ENCODE measurements at places on chromosomes 5 and 9.
A peak's percentile ranks its signal among the peaks of the same experiment; 100 is the strongest.

GRCh38 chr9:129964901-129965734, 77.9 kb downstream of the FNBP1 start:
- DNase-seq, result no peak

- DNase-seq, result no peak
Measured at GRCh38 chr9:135251996-135252760, 164.7 kb downstream of the OLFM1 start.

DNA sequence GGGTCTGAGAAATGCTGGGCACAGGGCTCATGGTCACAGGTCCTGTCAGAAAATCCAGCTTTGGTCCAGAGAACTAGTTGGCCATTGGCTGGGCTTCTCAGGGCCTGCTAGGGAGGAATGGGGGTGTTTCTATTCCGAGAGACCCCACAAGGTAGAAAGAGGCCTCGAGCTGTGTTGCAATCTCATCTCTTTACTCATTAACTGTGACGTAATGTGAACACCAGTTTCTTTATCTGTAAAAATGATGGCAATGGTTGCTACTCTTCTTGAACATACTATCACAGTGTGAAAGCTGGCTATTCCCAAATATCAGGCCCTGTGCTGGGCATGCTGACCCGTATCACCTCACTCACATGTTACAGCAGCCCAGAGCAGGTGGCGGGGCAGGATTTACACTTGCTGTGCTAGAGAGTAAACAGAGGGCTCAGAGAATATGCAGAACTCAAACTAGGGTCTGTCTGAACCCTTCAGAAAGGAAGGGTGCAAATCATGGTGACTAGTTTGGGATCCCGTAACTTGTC, 35.7 kb upstream of the SLC25A51 start:
- DNase-seq, result no peak

DNA sequence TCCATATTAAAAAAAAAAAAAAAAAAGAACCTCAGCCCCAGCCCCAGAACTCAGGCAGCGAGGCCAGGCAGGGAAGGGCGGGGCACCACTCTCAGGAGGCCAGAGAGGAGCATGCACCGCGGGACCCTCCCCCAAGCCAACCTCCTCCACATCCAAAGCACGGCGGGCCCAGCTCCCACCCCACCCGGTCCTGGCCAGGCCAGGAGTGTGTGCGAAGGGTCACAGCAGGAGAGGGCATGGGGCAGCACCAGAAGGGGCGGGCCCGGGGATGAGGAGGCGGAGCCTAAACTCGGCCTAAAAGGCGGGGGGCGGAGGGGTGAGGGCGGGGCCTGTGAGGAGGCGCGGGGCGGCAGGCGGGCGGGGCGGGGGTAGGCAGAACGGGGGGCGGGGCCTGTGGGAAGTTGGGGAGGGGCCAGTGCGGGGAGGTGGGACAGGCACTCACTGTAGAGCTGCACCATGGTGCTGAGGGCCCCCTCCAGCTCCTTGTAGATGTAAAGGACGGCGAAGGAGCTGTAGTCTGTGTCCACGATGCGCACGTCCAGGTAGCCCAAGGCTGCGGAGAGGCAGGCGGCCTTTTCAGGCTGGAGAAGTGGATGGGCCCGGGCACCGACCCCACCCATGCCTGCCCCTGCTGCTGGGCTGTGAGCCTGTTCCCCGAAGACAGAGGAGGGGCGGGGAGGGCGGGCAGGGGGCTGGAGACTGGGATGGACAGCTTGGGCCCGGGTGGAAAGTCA, 1.2 kb downstream of the LCN15 start:
- peak; percentile 75 for DNase-seq

GRCh38 chr9:28518439-28518838, 945.2 kb upstream of the C9orf72 start:
- no peak for DNase-seq

GRCh38 chr5:759111-759751, 25.3 kb downstream of the ZDHHC11B start:
- peak; percentile 51 for DNase-seq

- no peak for DNase-seq
Measured at GRCh38 chr9:29456940-29457339, 1883.7 kb upstream of the C9orf72 start.

DNA sequence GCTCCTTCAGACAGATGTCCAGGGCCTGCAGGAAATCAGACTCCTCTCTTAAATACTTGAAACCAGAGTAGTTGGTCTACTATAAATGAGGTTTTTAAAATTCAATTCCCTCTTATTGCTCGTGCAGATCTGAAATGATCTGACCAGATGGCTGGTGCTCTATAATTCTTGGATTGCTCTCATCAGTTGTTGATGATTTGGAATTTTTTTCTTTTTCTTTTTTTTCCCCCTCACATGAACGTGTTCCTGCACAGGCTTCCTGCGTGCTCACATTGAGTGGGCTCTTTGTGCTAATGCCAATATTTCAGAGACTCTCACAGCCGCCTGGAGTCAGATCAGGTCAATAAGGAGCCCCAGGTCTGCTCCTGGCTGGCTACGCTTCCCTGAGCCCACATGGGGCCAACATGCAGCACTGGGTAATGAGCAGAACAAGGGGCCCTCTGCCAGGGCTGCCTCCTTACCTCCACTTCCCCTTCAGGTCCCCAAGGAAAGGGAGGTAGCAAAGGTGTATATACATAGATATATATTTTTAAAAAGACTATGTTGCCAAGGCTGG, 82.0 kb downstream of the SIL1 start:
- DNase-seq, result no peak

GRCh38 chr9:123996731-123997421, 14.7 kb upstream of the LHX2 start:
- DNase-seq, result peak; percentile 74

DNA sequence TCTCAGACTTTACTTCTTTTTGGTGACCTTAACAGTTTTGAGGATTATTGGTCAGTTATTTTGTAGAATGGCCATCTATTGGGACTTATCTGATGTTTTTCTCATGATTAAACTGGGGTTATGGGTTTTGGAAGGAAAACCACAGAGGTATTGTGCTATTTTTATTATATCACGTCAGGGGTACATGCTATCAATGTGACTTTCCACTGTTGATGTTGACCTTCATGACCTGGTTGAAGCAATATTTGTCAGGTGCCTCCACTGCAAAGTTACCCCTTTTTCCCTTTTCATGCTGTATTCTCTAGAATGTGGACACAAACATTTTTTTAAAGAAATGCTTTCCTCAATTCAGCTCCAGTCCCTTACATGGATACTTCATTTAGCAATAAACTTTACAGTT, 152.8 kb upstream of the TSLP start:
- no peak for DNase-seq

GRCh38 chr9:10331157-10331556, 281.6 kb downstream of the PTPRD start:
- no peak for DNase-seq

DNA sequence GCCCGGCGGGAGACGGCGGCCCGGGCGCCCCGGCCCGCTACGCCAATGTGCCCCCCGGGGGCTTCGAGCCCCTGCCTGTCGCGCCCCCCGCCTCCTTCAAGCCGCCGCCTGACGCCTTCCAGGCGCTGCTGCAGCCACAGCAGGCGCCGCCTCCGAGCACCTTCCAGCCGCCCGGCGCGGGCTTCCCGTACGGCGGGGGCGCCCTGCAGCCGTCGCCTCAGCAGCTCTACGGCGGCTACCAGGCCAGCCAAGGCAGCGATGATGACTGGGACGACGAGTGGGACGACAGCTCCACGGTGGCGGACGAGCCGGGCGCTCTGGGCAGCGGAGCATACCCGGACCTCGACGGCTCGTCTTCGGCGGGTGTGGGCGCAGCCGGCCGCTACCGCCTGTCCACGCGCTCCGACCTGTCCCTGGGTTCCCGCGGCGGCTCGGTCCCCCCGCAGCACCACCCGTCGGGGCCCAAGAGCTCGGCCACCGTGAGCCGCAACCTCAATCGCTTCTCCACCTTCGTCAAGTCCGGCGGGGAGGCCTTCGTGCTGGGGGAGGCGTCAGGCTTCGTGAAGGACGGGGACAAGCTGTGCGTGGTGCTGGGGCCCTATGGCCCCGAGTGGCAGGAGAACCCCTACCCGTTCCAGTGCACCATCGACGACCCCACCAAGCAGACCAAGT, 723 bp downstream of the SNX18 start:
- peak; percentile 66 for DNase-seq

DNA sequence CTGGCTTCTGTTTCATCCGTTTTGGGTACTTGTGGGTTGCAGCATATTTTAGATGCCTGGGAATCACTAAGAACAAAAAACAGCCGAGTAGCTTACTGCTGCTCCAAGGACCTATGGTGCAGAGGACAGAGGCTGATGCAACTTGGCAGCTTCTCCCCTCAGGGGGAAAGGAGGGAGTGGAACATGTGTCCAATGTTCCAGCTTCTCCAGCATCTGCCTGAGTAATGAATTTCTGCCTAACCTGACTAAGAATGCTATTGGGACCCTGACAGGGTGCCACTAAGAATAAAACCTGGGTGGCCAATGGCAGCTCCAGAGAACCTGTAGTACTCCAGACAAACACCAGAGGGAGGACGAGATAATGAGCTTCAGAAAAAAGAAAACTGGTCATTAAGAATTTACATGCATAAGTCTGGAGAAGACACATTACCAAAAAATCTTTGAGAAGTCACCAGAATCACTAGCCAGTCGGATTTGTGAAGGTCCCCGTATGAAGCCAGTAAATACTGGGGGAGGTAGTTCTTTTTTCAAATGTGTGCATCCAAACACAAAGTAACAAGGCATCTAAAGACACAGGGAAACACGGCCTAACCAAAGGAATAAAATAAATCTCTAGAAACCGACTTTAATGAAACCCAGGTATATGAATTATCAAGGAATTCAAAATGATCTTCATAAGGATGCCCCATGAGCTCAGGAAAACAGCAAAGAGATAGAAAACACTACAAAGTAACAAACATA, 293.5 kb downstream of the HINT1 start:
- DNase-seq, result peak; percentile 20

DNA sequence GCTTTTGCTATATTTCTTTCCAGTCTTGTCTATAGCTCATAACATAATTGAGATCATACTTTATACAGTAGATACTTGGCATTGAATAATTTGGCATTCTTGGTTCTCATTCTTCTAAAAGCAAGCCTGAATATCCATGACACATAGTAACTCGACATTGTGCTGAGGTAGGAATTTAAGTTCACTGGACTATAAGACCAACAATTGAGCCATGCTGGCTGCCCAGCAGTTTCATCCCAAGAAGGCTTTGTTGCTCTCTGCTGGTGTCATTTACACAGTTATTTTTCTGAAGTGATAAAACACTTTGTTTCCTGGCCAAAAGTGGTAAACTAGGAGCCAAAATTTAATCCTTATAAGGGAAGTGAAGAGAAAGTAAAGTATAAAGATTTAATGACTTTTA, 192.0 kb downstream of the ADAMTSL1 start:
- no peak for DNase-seq

DNA sequence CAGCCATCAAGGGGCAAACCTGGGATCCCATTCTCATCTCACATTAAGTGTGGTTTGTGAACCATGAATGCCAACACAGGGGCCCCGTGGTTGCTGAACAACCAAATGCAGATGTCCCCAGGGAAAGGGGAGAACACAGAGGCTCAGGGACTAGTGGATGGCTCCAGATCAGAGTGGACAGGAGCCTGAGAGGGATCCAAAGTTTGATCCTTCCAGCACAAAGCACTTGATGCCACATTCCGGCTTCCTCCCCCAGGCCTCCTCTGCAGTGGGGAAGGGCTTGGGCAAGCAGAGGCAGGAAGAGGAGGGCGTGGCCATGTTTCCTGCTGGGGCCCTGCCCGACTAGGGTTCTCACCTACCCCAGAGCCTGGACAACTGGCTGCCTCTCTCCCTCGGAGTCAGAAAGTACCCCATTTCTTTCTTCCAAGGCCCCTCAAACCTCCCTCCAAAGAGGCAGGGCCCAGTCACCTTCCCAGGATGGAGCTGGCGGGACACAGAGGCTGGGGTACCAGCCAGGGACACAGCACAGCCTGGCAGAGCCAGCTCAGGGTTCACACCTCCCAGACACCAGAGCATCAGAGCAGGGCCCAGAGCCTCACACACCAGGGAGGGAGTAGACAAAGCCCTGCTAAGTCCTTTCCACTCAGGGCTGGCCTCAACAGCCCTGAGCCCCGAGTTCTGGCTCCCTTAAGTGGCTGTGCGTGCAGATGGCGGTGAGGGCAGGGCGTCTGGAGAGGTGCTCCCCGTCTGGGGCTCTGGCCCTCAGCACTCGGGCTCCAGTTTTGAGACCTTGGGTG, 4.3 kb upstream of the RNF44 start:
- peak; percentile 69 for DNase-seq

GRCh38 chr9:101352892-101353463, 31.8 kb downstream of the BAAT start:
- no peak for DNase-seq

DNA sequence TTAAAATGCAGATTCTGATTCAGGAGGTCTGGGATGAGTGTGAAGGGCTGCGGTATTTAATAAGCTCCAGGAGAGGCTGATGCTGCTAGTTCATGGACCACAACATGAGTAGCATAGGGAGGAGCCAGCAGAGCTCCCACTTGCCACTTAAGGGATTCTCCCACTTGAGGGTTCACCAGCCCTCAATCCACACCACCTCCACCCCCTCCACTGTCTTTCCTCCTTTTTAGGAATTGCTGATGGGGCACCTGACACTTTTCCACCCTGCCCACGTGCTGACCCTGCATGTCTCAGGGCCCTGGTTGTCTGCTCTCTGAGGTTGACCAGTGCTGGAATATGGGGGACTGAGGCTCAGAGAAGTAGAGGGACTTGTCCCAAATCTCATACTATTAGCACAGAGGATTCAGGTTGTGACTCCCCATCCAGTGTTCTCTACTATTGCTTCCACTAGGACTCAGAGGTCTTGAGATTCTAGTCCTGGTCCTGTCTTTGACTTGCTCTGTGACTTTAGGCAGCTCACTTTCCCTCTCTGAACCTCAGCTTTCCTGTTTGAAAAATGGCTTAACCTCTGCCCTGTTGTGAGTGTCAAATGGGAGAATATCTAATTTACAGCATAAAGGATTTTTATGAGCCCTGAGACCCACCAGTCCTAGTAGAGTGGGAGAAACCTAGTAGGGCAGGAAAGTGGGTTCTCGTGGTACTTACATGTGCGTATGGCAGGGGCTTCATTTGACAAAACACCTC, 72.9 kb downstream of the PPARGC1B start:
- DNase-seq, result no peak

DNA sequence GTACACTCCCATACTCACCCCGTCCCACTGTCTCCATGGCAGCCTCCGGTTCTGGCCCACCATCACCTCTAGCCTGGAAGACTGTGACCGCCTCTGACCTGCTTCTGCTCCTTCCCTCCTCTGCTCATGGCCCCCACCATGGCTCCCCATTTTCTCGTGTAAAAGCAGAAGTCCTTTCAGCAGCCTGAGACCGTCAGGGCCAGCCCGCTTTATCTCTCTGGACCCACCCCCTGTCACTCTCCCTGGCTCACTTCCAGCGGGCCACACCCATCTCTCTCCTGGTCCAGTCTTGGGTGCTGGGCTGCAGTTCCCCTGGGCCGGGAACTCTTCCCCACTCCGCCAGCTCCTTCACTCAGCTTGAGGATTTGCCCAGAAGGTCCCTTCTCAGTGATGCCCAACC, 96.0 kb upstream of the RUFY1 start:
- DNase-seq, result no peak
